SK-N-MC (cell line): ENCODE measurements at places on chromosomes 13 and 19.
A peak's percentile ranks its signal among the peaks of the same experiment; 100 is the strongest.

- no peak for DNase-seq
Observed at GRCh38 chr13:33773790-33774462, 44.0 kb upstream of the RFC3 start.

DNA sequence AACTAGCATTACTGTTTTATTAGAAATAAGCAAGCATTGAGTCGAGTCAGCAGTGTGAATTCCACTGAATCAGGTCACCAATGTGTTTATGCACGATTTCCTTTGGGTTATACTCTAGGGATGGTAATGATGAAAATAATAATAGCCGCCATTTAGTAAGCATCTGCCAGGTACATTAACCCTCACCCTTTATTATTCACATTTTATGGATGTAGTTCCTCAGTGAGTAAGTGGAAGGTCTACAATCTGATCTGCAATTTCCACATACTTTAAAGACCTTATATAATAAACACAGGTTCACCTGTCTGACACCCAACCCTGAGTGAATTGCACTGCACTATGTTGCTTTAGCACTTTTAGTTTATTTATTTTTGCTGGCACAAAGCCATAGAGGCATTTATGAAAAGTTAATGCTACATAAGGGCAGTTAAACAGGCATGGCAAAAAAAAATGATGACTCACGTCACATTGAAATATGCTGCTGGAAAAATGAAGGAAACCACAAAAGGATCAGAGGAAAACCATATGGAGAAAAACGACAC lies 122.4 kb downstream of the TRPC4 start:
- DNase-seq = no peak

DNA sequence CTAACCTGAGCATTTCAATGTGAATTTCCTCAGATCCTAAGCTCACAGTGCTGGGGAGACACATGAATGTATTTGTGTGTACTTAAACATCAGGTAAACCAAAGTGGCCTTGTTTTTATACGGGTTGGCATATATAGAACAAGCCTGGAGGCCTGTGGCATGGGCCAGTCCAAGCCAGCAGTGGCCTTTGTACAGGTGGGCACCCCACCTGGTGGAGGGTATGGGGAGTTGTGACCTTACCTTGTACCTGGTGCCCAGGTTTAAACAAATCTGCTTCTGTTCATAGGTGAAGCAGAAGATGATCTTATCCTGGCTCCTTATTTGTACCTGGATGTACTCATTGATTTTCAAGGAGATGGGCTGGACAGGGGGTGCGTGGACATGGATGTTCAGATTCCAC lies 71.0 kb downstream of the ERICH6B start:
- no peak for DNase-seq

GRCh38 chr13:95267662-95268342 lies 33.4 kb downstream of the ABCC4 start:
- peak; percentile 12 for DNase-seq

DNA sequence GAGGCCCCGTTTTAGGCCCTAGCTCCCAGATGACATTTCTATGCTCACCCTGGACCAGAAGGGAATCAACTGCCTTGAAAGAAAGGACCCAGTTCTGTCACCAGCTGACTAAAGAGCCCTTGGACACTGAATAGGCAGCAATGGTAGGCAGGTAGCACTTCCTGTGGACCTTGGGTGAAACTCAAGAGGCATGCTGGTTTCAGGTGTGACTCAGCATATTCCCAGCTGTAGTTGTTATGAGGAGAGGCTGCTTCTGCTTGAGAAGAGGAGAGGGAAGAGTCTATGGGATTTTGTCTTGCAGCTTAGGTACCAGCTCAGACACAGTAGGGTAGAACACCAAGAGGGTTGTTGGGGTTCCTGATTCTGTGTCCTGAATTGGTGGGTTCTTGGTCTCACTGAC lies 37.9 kb upstream of the HTR2A start:
- DNase-seq = no peak

GRCh38 chr13:39859898-39860297 lies 204.4 kb downstream of the COG6 start:
- no peak for DNase-seq

- DNase-seq = no peak
Observed at GRCh38 chr13:96297360-96297759, 207.5 kb downstream of the HS6ST3 start.

- no peak for DNase-seq
Observed at GRCh38 chr13:44362394-44363040, 11.1 kb upstream of the SERP2 start.

DNA sequence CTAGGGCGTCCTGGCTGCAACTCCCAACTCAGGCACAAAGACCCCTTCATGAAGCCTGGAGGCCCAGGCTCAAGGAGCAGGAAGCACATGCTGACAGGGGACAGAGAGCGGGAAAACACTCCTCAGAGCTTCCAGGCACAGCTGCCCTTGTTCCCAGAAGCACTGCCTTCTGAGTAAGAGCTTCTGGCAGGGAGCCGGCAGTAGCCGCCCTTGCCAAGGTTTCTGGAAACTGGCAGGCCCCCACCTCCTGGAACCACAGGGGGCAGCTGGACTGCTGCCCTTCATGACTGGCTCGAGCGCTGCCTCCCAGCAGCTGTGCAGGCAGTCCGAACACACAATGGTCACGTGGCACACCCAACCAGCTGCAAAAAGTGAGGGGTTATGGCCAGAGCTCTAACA lies 33.6 kb upstream of the EPHX3 start:
- no peak for DNase-seq

GRCh38 chr13:90362707-90363106 lies 984.8 kb upstream of the MIR17HG start:
- DNase-seq = no peak

DNA sequence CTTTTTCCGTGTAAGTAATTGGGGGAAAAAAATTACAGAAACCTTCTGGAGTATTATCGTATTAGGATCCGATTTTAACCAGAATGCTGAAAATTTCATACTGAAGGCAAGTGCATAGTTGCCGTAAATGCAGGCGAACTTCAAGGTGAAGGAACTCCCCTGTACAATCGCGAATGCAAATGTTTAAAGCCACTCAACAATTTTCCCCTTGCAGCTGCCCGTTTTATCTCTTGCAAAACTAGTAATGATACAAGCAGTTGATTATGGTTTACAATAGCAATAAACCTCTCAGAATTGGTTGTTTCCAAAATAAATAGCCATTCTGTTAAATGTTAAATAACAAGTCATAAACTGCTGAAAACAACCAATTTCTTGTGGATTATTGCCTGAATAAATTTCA lies 105.7 kb downstream of the DNAJC15 start:
- no peak for DNase-seq

DNA sequence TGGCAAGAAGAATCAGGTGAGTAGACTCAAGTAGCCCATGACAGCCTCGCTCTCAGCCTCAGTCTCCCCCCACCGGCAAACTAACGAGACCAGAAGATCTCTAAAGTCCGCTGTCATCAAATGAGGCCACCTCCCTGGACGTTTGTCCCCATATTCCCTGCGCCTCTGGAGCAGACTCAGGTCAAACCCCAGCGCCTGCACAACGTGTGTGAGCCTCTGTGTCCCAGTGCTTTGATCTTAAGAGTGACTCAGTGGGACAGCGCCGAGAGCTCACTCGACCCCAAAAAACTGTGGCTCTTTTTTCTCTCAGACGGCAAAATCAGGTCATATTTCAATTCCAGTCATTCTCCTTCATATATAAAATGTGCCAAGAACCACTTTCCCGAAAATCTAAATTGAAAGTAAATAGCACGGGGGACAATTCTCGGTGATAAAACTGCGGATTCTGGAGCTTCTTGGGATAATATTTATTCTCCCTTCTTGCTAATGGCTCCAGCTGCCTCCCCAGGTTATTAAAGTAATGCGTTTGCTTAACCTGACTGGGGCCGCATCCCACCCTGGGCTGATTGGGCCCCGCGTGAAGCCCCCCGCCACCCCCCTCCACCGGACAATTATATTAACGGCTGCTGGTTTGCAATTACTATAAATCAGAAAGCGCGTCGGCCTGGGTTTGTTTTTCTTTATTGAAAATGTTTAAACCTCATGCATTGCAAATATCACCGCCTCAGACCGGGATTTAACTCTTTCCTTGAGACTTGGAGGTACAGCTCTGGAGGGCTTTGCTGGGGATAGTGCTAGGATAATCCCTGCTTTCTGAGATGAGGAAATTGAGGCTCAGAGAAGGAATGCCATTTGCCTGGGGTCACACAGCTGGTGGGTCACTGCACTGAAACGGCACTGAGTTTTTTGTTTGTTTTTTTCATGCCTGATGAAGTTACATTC lies 37.5 kb upstream of the ZNRF4 start:
- no peak for DNase-seq

GRCh38 chr19:4547303-4548237 lies 7.7 kb upstream of the LRG1 start:
- DNase-seq = no peak
